ENCODE measurements at places on chromosomes 3 and 15. TPM values are rescaled to one million over a fixed set of nuclear protein-coding genes. Genes with fewer than 3 reads are reported as not detected.
A peak's percentile ranks its signal among the peaks of the same experiment; 100 is the strongest.

Gene TNFSF10
- total RNA-seq, result 107 TPM

Gene MNS1
- total RNA-seq, result 7.8 TPM

Gene DAPK2
- total RNA-seq, result 59.0 TPM

Gene SLC24A5
- not detected for total RNA-seq

Gene MORF4L1
- 254 TPM for total RNA-seq

Gene P2RY13
- total RNA-seq, result 5.7 TPM

Gene POC1A
- 5.4 TPM for total RNA-seq

Gene CHSY1
- 33.0 TPM for total RNA-seq

DNA sequence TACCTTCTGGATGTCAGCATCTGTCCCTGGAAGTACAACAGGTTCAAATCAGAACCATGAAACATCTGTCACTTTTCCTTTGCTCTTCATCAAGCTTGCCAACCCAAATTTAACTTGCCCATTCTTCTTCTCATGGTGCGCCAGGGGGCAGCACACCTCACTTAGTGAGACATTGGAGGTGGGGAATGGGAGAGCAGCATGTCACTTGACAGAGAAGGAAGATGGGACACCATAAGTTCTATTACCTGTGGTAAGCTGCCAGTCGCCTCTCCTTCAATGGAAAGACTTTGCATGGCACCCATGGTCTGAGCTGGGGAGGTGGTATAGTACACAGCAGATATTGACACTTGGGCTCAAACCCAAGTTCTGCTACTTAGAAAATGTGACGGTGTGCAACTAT, 2.9 kb downstream of the SCN5A start:
- no peak overlapping the region for H3K27ac ChIP-seq
- peaks cover 7% of the 10 kb centered on the region for H3K4me1 ChIP-seq
- no peaks in the 10 kb centered on the region for H3K36me3 ChIP-seq
- peaks cover 24% of the 10 kb centered on the region for H3K27me3 ChIP-seq
- no peak overlapping the region for H3K4me3 ChIP-seq

GRCh38 chr15:90986790-90987507, 7.4 kb downstream of the PRC1 start:
- no peaks in the 10 kb centered on the region for H3K27me3 ChIP-seq
- H3K4me1 ChIP-seq, result no peaks in the 10 kb centered on the region
- peaks cover 9% of the 10 kb centered on the region for H3K36me3 ChIP-seq
- peak; percentile 46 for DNase-seq
- no peak overlapping the region for H3K27ac ChIP-seq
- no peak overlapping the region for H3K4me3 ChIP-seq

- H3K4me1 ChIP-seq, result peaks cover 4% of the 10 kb centered on the region
- no peak overlapping the region for H3K4me3 ChIP-seq
- no peak for DNase-seq
- no peaks in the 10 kb centered on the region for H3K36me3 ChIP-seq
- H3K27ac ChIP-seq, result no peak overlapping the region
These were observed 8.3 kb downstream of the ROBO2 start for GRCh38 chr3:77048186-77048585.

- peaks cover 2% of the 10 kb centered on the region for H3K36me3 ChIP-seq
- H3K27me3 ChIP-seq, result no peaks in the 10 kb centered on the region
- no peak for DNase-seq
- H3K4me1 ChIP-seq, result no peaks in the 10 kb centered on the region
- peak overlapping the region; percentile 40 for H3K27ac ChIP-seq
- no peak overlapping the region for H3K4me3 ChIP-seq
These were observed 40.9 kb downstream of the CRTC3 start for GRCh38 chr15:90570643-90571042.

- no peak overlapping the region for H3K27ac ChIP-seq
- no peaks in the 10 kb centered on the region for H3K36me3 ChIP-seq
- peaks cover 4% of the 10 kb centered on the region for H3K27me3 ChIP-seq
- peak; percentile 71 for DNase-seq
- no peak overlapping the region for H3K4me3 ChIP-seq
These were observed 16.7 kb upstream of the WNT7A start for GRCh38 chr3:13896473-13897154.

DNA sequence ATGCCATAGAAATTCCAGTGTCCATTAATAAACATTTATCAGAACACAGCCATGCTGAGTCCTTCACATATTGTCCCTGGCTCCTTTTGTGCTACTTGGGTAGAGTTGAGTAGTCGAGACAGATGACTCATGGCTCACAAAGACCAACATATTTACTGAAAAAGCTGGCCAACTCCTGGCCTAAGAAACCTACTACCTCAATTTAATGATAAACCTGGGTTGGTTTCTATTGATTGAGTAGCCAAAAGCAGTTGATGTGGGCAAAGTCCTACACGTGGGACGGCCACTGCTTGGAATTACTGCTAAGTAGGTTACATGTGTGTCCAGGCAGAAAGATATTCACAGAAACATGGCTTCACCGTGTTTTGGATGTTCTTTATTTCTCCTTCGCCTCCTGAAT, 402.2 kb downstream of the NR2F2 start:
- H3K27ac ChIP-seq, result no peak overlapping the region
- H3K4me3 ChIP-seq, result no peak overlapping the region
- no peak for DNase-seq
- no peaks in the 10 kb centered on the region for H3K36me3 ChIP-seq
- no peaks in the 10 kb centered on the region for H3K27me3 ChIP-seq
- H3K4me1 ChIP-seq, result no peaks in the 10 kb centered on the region

DNA sequence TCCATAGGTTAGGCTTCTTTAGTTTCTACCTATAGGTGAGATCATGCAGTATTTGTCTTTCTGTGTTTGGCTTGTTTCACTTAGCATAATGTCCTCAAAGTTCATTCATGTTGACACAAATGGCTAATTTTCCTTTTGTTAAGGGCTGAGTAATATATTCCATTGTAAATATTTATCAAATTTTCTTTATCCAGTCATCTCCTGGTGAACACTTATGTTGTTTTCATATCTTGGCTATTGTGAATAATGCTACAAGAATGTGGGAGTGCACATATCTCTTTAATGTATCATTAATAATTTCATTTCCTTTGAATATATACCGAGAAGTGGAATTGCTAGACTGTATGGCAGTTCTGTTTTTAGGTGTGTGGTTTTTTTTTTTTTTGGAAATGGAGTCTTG, 250.9 kb upstream of the SEMA6D start:
- H3K4me3 ChIP-seq, result no peak overlapping the region
- H3K27ac ChIP-seq, result no peak overlapping the region
- H3K27me3 ChIP-seq, result no peaks in the 10 kb centered on the region
- no peaks in the 10 kb centered on the region for H3K36me3 ChIP-seq
- DNase-seq, result no peak
- no peaks in the 10 kb centered on the region for H3K4me1 ChIP-seq

DNA sequence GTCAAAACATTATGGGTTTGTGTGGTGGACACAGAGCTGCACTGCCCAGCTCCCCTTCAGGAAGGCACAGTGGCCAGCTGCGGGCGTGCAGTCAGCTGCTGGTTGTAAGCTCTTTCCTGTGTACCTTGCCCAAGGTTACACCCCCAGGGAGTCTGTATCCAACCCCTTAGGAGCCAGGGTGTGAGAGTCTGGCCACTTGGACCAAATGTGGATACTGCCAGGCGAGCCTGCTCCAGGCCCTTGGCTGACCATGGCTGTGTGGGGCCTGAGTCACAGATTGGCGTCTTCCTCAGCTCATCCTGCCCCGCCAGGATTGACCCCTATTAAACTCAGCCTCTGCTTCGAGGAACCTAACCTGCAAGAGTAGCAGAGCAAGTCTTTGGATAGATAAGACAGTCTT, 56.9 kb downstream of the ABHD5 start:
- H3K4me3 ChIP-seq, result no peak overlapping the region
- no peaks in the 10 kb centered on the region for H3K27me3 ChIP-seq
- no peaks in the 10 kb centered on the region for H3K36me3 ChIP-seq
- DNase-seq, result no peak
- H3K4me1 ChIP-seq, result no peaks in the 10 kb centered on the region
- H3K27ac ChIP-seq, result peak overlapping the region; percentile 36

DNA sequence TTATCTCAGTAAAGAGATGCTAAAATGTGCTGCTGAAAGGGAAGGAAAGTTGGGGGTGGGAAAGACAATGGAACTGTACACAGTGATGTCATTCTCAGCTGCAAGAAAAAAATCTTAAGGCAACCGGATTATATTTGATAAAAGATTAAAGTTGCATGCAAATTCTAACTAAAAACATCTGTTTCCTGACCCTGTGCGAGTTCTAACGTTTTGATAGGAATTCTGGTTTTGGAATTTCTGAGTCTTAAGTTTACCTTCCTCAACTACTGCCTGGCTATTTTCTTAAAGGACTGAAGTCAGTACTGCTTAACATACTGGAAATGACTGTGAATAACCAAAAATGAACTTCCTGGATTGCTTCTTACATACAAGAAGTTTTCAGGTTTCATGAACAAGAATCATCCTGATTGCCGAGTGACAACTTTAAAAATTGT, 115.5 kb downstream of the SLC25A26 start:
- H3K36me3 ChIP-seq, result no peaks in the 10 kb centered on the region
- H3K4me3 ChIP-seq, result no peak overlapping the region
- no peak overlapping the region for H3K27ac ChIP-seq
- H3K27me3 ChIP-seq, result no peaks in the 10 kb centered on the region
- DNase-seq, result peak; percentile 23
- no peaks in the 10 kb centered on the region for H3K4me1 ChIP-seq

DNA sequence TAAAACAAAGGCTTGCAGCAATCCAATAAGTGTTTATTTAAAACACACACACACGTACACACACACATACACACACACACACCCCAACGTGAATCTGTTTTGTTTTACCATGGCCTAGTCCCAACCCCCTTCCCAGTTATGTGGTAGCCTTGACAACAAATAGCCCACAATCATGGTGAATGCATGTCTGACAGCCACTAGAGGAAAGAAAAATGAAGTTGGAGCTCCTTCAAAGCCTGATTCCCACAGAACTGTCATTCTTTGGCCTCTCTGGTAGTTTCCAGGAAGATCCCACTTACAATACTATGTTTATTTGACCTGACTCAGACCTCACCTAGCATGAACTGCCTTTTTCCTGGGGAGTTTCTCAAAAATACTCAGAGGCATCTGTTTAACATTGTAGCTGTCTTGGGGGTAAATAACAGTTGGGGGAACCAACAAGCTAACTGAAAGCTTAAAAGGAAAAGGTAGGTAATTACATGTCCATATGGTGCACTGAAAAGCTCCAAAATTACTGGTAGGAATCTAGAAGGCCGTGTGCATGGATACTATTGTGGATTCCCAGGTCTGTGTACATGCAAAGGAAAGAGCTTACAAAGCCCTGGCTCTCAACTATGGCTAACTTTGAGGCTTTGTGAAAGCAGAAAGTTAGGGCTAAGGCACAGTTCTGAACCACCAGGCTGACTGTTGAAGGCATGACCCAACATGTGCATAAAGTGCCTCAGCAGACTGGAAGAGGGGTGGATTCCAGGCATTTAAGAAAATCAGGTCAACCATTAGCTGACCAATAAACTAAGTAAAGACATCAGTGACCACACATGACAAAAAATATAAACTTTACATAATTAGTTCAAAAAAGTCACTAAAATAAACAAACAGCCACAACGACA, 65.3 kb downstream of the FAIM start:
- no peak overlapping the region for H3K4me3 ChIP-seq
- no peaks in the 10 kb centered on the region for H3K27me3 ChIP-seq
- no peak for DNase-seq
- no peak overlapping the region for H3K27ac ChIP-seq
- peaks cover 6% of the 10 kb centered on the region for H3K4me1 ChIP-seq
- H3K36me3 ChIP-seq, result peaks cover 7% of the 10 kb centered on the region

- no peak overlapping the region for H3K4me3 ChIP-seq
- no peak overlapping the region for H3K27ac ChIP-seq
- H3K4me1 ChIP-seq, result no peaks in the 10 kb centered on the region
- no peaks in the 10 kb centered on the region for H3K36me3 ChIP-seq
- DNase-seq, result no peak
- H3K27me3 ChIP-seq, result no peaks in the 10 kb centered on the region
These were observed 88.3 kb upstream of the FRMD4B start for GRCh38 chr3:69474186-69474585.

GRCh38 chr3:196311-197148, at the start of gene CHL1:
CHL1 (plus strand) TSS chr3:196763; CDS start chr3:319777, 123,014 bp downstream.
- peak; percentile 37 for DNase-seq
- H3K27ac ChIP-seq, result no peak within 1 kb of the TSS
- H3K4me1 ChIP-seq, result no peaks in the 10 kb centered on the region
- H3K27me3 ChIP-seq, result no peaks in the 10 kb centered on the region
- H3K36me3 ChIP-seq, result no peaks in the 10 kb centered on the region

DNA sequence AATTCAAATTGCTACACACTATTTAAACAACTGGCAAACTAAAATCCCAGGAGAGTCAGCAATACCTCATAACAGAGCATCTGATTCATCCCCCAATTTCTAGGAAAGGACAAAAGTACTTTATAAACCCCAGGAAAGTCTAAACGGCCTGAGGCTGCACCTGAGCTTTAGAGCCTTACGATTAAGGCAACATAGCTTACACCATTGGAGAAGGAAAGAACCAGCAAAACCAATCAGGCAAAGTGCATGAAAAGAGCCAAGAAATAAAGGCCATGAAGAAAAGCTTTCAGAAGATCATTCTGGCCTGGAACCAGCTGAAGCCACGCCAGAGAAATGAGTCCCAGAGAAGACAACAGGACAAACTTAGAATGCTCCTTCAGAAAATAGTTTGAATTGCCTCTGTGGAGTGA, 48.1 kb downstream of the PTPN9 start:
- H3K36me3 ChIP-seq, result no peaks in the 10 kb centered on the region
- no peak overlapping the region for H3K27ac ChIP-seq
- H3K27me3 ChIP-seq, result no peaks in the 10 kb centered on the region
- H3K4me3 ChIP-seq, result no peak overlapping the region

DNA sequence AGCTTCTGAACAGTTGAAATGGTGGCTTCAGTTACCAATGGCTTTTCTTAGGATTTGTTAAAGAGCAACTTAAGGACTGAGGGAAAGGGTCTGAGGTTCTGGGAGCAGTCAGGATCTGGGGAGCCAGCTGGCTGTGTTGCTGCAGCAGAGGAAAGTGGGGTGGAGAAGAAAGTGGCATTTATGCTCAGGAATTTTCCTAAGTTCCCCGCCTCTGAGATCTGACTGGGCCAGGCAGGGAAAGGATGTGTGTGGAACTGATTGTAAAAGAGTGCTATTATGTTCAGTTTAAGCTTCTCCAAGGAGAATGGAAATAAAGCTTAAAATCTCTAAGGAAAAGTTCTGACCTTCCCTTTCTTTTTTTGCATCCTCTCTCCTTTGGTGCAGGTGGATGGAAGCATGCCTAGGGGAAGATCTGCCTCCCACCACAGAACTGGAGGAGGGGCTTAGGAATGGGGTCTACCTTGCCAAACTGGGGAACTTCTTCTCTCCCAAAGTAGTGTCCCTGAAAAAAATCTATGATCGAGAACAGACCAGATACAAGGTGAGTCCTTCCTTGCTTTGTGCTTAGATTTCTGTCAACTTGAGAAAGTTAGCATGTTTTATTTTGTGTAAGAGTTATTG, 37.8 kb downstream of the IQGAP1 start:
- H3K27ac ChIP-seq, result no peak overlapping the region
- DNase-seq, result no peak
- peaks cover 2% of the 10 kb centered on the region for H3K4me1 ChIP-seq
- H3K27me3 ChIP-seq, result no peaks in the 10 kb centered on the region
- H3K4me3 ChIP-seq, result no peak overlapping the region

GRCh38 chr15:40471105-40471807, 472 bp downstream of the CHST14 start:
- no peaks in the 10 kb centered on the region for H3K36me3 ChIP-seq
- peak overlapping the region; percentile 76 for H3K4me3 ChIP-seq
- DNase-seq, result peak; percentile 78
- no peaks in the 10 kb centered on the region for H3K4me1 ChIP-seq
- peak overlapping the region; percentile 17 for H3K27ac ChIP-seq

GRCh38 chr15:60576044-60576443, 97.1 kb upstream of the ICE2 start:
- H3K4me1 ChIP-seq, result peaks cover 4% of the 10 kb centered on the region
- H3K27me3 ChIP-seq, result no peaks in the 10 kb centered on the region
- H3K36me3 ChIP-seq, result no peaks in the 10 kb centered on the region
- no peak overlapping the region for H3K4me3 ChIP-seq
